ENCODE measurements at places on chromosomes 3 and 15. TPM values are rescaled to one million over a fixed set of nuclear protein-coding genes. Genes with fewer than 3 reads are reported as not detected.

The MYD88 gene
- polyA plus RNA-seq, result 17.3 TPM

The EPHA6 gene
- polyA plus RNA-seq, result 0.11 TPM

The CCR8 gene
- polyA plus RNA-seq, result not detected

The ZNF660 gene
- 4.1 TPM for polyA plus RNA-seq

The ACSBG1 gene
- polyA plus RNA-seq, result 0.18 TPM

The PP2D1 gene
- 0.39 TPM for polyA plus RNA-seq

The TNNC1 gene
- 671 TPM for polyA plus RNA-seq

The NMB gene
- polyA plus RNA-seq, result 1.5 TPM

Data from forelimb muscle (tissue), 1 donor.